ENCODE measurements at places on chromosomes 1 and 21.

- DNase-seq = no peak
These were observed 18.5 kb upstream of the SAMD11 start for GRCh38 chr1:905071-905749.

DNA sequence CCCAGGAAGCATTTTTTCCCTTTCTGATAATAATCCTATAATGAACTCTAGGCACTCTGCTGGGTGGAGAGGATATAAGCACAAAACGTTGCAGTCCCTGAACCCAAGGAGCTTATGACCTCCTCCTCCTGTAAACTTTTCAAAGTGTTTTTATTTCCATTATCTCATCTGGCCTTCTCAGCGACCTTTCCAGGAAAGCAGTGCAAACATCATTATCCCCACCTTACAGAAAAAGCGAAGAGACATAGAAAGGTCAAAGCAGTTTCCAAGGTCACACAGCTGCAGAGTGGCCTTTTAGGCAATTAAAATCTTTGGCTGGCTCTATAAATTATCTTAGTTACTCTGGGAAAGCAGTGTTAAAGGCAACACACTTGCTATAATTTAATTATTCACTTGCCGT is 63.8 kb downstream of the OLFML3 start:
- DNase-seq = no peak

GRCh38 chr21:43328185-43328957 is 98.6 kb downstream of the SIK1 start:
- no peak for DNase-seq

GRCh38 chr1:187931776-187932175 is 1103.0 kb downstream of the PLA2G4A start:
- DNase-seq = no peak

GRCh38 chr21:15060543-15061175 is 4.1 kb downstream of the NRIP1 start:
- no peak for DNase-seq

- no peak for DNase-seq
These were observed 26.8 kb upstream of the TMEM52 start for GRCh38 chr1:1945782-1946393.

DNA sequence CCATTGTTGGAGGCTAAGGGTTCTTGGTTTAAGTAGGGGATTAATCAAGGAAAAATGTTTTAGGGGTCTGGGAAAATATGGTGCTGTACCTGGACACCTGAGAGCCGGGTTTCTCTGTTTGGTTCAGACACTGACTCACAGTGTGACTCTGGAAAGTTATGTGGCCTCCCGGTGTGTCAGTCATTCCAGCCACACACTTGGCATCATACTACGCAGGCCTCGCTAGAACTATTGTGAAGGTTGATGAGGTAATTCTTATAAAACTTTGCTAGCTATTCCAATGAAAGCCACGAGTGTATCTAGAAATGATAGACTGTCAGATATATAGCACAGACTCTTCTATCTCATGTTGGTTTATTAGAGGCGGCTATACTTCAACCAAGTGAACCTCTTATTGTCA is 4.8 kb upstream of the CAMSAP2 start:
- DNase-seq = no peak

DNA sequence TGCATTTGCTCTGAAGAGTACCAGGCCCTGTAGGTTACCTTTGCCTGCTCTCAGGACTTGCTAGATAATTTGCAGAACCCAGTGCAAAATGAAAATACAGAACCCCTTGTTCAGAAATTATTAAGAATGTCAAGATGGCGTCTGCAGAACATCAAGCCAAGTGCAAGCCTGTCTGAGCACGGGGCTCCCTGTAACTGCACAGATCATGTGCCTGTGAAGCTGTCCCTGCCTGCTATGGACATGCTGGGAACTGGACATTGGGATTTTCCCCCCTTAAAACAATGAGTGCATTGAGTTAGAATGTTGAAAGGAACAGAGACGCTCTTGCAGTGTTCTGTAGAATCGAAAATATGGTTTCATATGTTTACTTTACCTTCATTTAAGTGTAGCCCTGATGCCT is 2.9 kb downstream of the CLDN14 start:
- DNase-seq = no peak

- no peak for DNase-seq
These were observed 15.9 kb upstream of the FASLG start for GRCh38 chr1:172642970-172643369.

Measured in NCI-H1436 (cell line).